Breast epithelium (tissue), 4 donors: ENCODE measurements at places on chromosomes 4 and X.

DNA sequence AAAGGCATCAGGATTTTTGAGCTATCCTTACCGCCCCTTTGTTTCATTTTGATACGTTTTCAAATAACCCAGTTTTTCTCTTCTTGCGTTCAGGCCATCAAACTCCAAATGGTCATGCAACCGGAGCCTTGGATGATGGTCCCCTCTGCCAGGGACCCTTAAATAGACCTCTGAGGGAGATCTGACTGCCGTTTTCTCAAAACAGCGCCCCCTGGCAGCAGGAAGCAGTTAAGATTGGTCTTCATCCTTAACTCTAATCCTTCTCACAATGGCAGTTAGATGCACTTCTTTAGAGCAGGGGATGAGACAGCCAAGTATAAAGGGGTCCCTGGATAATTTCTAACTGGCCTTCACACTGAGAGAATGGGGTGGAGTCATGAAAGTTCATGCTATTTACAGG, 525.0 kb upstream of the SPANXN1 start:
- H3K27ac ChIP-seq, result no peak overlapping the region
- no peaks in the 10 kb centered on the region for H3K4me1 ChIP-seq
- H3K36me3 ChIP-seq, result no peaks in the 10 kb centered on the region
- no peak for DNase-seq
- peaks cover 11% of the 10 kb centered on the region for H3K27me3 ChIP-seq

DNA sequence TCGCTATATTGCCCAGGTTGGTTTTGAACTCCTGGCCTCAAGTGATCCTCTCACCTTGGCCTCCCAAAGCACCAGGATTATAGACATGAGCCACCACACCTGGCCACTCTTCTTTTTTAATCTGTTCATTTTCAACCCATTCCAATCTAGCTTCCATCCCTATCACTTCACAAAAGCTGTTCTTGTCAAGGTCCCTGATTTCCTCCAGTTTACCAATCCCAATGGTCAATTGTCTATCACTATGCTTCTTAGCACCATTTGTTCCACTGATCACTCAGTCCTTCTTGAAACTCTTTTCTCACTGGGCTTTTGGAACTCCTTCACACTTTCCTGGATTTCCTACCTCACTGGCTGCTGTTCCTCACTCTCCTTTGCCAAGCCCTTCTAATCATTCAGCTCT, 38.6 kb downstream of the PRPS1 start:
- no peak overlapping the region for H3K27ac ChIP-seq
- H3K4me3 ChIP-seq, result no peak overlapping the region
- peaks cover 36% of the 10 kb centered on the region for H3K27me3 ChIP-seq
- H3K36me3 ChIP-seq, result no peaks in the 10 kb centered on the region
- DNase-seq, result no peak

DNA sequence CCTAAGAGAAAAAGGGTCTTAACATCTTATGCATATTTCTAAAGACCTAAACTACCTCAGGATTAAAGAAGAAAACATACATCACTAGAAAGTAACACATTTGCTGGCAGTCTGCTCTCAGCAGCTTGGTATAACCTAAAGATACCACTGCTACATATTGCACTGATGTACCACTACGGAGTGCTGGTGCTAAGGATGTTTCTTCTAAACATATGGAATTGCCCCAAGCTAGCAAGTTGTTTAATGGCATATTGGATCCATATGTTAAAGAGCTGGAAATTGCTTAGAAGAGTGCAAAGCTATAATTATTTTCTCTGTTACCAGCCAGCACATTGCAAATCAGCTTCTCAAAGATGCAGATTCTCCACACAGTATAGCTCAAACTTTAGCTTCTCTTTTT, 436.5 kb upstream of the GALNTL6 start:
- no peak overlapping the region for H3K4me3 ChIP-seq
- H3K27me3 ChIP-seq, result no peaks in the 10 kb centered on the region
- no peaks in the 10 kb centered on the region for H3K4me1 ChIP-seq

DNA sequence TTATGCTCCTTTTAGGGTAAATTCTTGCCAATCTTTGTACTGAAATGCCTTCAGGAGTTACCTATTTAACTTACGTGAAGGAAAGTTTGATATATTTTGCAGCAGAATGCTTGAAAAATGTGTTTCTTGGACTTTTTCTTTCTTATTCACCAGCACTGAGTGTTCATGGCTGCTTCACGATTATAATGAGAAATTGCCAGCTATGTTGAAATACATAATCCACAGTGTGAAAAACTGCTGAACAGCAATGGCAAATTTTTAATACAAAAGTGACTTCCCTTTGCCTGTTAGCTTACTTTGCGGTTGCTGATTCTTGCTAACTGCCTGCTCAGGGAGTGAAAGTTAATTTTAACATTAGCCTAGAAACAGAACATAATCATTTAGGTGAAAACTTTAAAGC, 153.8 kb upstream of the SLC4A4 start:
- DNase-seq, result no peak
- no peaks in the 10 kb centered on the region for H3K4me1 ChIP-seq
- no peak overlapping the region for H3K4me3 ChIP-seq
- H3K36me3 ChIP-seq, result no peaks in the 10 kb centered on the region
- H3K27me3 ChIP-seq, result no peaks in the 10 kb centered on the region
